CD4-positive, alpha-beta T cell treated with Interleukin-4 for 4 hours (primary cell): ENCODE measurements at places on chromosomes 7 and 10.

- DNase-seq = no peak
Measured at GRCh38 chr10:114044247-114045135, 825 bp downstream of the ADRB1 start.

GRCh38 chr7:113460067-113460466, 341.7 kb upstream of the SMIM30 start:
- DNase-seq = no peak

DNA sequence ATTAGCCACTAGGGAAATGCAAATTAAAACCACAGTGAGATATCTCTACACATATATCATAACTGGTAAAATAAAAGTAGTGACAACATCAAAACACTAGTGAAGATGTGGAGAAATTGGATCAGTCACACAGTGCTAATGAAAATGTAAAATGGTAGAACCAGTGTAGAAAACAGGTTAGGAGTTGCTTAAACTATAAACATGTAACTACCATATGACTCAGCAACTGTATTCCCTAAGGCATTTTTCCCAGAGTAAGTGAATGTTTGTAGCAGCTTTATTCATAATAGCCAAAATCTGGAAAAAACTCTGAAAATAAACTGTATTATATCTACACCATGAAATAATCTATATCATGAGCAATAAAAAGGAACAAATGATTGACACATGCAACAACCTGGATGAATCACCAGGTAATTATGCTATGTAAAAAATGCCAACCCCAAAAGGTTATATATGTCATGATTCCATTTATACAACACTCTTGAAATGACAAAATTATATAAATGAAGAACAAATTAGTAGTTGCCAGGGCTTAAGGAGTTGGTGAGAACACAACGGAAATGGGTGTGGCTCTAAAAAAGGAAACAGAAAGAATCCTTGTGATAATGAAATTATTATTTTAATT, 22.8 kb downstream of the SLC25A40 start:
- DNase-seq = peak; percentile 7

DNA sequence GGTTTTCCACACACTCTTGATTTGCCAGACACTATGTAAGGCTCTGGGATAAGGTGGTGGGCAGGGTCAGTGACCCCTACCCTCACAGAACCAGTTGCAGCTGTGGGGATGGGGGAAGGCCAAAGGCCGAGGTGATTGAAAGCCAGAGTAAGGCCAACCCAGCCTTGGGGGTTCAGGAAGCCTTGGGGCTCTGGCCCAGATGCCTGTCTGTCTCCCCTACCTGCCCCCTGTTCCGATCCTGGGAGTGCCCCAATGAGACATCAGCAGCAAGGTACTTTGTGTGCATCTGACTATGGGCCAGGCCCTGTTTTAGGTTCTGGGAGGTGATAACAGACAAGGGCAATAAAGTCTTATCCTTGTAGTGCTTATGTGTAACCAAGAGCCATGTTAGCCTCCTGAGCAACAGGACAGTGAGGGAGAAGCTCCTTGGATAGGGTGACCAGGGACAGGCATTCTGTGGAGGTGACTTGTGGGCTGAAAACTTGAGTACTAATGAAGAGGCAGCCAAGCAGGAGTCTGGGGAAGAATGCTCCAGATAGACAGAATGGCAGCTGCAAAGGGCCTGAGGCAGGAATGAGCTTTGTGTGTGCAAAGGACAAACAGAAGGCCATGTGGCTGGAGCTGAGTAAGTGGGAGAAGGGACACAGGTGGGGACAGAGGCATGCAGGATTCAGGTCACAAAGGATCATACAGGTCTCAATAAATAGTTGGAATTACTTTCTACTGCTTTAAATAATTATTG, 35.4 kb downstream of the TSPAN14 start:
- no peak for DNase-seq

GRCh38 chr7:140719721-140720120, 23.2 kb downstream of the NDUFB2 start:
- DNase-seq = no peak

DNA sequence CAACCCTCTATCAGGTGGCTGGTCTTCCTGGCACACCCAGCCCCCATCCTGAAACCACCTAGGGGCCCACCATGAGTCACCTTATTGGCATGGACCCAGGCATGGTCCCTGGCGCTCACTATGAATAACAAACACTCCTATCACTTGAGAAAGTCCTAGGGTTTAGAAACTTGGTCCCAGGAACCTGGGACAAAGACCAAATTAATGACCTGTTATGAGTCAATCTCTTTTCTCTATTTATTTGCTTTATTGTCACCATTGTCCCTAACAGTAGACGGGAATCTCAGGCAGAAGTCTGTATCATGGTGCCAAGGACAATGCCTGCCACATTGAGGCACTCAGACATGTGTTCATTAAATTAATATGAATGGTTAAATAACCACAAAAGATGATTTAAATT, 599.6 kb upstream of the C7orf33 start:
- no peak for DNase-seq

GRCh38 chr10:3196958-3197347, 24.4 kb upstream of the PITRM1 start:
- no peak for DNase-seq

GRCh38 chr7:12756821-12757220, 69.4 kb downstream of the ARL4A start:
- no peak for DNase-seq
